OCI-M1 (cell line): ENCODE measurements at places on chromosomes 3 and 15.

GRCh38 chr3:172903642-172904320, 153.3 kb downstream of the ECT2 start:
- no peak for DNase-seq

- peak; percentile 71 for DNase-seq
Observed at GRCh38 chr3:149393345-149394160, 16.1 kb upstream of the TM4SF1 start.

- no peak for DNase-seq
Observed at GRCh38 chr3:186515125-186515524, 29.1 kb downstream of the CRYGS start.

DNA sequence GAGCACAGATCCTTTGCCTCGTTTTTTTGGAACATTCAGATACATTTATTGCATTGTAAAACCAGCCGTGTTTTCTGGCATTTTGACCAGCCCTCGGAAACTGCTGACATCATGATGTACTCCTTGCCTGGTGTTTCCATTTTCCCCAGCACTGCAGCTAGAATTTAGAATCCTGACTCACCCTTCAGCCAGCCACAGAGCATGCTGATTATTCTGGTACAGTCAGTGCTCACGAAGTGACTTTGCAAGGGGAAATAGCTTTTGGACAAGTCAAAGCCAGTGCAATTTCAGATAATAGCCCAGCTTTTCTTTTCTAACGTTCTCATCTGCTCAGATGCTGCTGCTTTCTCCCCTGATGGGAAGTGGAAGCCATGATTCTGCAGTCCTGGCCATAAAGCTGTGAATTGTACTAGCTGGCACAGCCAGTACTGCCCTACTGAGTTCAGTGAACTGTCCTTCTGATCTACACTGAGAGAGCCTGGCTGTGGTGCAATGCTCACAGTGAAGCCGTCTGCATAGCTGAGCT, 12.1 kb upstream of the CNBP start:
- DNase-seq: peak; percentile 84

- DNase-seq: no peak
Observed at GRCh38 chr3:3065876-3066275, 44.3 kb downstream of the IL5RA start.

DNA sequence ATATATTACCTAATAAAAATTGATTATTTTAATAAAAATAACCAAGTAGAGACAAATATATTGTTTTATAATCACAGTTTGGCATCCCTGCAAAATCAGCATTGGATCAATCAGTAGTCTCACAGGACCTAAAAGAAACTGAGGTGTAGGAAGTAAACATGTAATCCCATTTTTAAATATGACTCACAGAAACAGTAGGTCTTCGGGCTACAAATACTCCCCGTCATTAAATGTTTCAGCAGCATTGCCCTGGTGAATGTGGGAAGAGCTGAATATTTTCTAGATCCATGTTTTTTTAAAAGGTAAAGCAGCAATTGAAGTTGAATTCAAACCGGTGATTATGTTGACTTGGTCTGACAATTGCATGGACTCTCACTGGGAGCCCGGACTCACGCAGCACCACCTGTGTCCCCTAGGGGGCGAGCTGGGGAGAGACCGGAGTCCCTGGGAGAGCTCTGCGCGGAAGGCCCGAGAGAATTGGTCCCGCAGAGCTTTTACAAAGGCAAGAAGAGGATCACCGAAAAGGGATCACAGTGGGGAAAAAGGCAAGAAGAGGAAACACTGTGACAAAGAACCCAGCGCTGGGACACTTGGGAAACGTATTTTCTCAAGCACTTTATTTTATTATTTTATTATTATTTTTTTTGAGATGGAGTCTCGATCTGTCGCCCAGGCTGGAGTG, 17.2 kb upstream of the USP3 start:
- peak; percentile 95 for DNase-seq

DNA sequence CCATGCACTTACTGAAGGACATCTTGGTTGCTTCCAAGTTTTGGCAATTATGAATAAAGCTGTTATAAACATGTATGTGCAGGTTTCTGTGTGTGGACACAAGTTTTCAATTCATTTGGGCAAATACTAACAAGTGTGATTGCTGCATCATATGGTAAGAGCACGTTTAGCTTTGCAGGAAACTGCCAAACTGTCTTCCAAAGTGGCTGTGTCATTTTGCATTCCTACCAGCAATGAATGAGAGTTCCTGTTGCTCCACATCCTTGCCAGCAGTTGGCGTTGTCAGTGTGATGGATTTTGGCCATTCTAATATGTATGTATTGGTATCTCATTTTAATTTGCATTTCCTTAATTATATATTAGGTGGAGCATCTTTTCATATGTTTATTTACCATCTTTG, 280.1 kb downstream of the SV2B start:
- no peak for DNase-seq

DNA sequence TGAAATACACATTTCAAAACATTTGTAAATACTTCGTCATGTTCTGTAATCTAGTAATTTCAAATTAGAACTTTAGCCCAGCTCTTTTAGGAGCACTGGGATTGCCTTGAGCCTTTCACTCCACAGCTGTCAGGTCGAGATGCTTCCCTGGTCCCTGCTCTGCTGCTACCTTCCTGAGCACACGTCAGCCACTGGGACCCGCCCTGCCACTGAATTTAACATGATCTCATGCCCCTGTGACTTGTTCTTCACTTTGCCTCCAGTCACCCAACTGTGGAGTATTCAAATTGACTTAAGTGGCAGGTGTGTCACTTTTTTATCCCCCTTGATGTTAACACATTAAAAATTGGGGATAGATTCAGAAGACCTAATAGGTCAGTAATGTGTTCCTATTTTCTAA, 3.3 kb downstream of the ARRDC4 start:
- no peak for DNase-seq

- DNase-seq: no peak
Observed at GRCh38 chr3:184741259-184741556, 29.3 kb upstream of the MAGEF1 start.

DNA sequence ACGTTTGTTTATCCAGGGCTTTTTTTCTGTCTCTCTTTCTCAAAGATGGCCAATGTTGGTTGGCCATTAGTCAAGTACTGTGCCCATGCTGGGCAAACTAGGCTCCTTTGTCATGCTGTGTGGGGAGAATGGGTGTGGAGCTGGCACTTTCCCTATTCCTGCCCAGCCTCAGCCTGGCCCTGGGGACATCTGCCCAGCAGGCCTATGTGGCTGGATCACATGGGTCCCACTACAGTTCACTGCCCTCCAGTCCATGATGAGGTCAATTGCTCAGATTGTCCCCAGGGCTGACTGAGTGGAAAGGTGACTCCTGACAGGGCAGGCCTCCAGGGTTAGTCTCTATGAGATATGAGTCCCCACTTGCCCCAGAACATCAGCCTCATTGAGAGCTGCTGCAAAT, 54.4 kb upstream of the HERC1 start:
- no peak for DNase-seq

DNA sequence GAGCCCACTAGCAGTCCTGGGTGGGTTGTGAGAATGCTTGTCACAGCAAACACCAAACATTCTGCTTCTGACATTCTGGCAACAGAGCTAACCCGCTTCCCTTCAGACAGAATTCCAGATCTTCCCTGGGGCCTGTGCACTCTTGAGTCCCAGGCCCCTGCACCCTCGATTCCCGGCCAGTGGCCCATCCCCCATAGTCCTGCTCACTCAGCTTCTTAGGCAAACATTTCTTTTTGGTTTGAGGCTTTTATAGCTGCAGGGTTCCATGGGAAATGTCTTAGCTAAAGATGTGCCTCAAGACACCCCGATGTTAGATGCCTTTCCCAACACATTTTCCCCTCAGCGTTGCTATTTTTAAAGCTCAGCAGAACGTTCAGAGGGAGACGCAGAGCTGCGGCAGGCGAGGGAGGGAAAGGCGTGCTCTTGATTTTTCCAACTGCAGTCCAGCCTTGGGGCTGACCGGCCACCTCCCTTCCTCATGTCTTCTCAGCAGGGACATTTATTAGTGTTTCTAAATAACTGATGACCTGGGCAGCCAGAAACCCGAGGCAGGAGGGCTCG, 35.2 kb downstream of the ABTB1 start:
- no peak for DNase-seq

DNA sequence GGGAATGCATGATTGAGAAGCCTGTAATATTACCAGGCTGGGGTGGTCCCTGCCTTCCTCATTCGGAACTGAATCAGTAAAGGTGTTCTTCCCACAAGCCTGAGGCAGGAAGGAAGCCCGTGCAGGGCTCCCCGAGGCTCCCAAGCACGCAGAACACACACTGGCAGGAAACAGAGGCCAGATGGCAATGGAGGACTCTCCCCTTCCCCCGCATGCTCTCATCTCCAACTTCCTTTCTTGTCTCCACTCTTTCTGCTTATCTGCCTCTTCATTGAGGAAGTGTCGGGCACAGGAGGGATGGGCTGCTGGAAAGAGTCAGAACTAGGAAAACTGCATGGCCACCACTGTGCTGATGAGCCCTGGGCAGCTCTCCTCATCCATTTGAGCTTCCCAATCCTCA, 123.5 kb downstream of the NUP210 start:
- DNase-seq: no peak

DNA sequence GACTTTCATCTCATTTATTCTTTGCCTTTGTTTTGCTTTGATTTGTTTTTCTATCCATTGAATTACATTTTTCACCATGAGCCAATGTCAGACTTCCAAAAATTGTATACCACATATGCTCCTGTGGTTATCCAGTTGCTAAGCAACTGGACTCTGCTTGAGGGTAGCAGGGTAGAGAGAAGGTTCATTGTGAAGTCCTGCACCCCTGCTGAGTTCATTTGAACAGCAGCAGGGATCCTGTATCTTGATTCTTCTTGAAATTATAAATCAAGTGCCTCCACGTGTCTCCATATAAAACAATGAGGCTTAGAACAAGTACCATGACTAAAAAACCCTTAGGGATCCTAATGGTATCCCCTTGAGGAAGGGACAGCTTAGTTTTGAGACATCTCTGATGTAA, 449.3 kb downstream of the ROBO2 start:
- no peak for DNase-seq

DNA sequence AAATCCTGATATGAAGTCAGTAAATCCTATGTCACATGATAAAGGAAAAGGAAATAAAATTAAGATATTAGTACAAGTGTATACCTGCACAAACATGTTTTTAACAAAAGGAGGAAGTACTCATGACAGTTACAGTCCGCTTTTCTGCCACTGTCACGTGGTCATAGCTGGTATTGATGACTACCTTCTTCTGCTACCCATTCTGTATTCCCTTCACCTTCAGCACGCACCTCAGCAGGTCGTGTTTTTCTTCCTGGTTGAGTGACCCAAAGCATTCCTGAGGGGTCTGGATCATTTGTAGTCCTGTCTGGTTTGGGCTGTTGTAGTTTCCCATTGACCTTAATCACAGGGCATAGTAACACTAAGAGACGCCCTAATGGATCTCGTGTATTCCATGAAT, 35.3 kb upstream of the P2RY12 start:
- DNase-seq: no peak

GRCh38 chr3:178517665-178518334, 18.4 kb upstream of the KCNMB2 start:
- no peak for DNase-seq

DNA sequence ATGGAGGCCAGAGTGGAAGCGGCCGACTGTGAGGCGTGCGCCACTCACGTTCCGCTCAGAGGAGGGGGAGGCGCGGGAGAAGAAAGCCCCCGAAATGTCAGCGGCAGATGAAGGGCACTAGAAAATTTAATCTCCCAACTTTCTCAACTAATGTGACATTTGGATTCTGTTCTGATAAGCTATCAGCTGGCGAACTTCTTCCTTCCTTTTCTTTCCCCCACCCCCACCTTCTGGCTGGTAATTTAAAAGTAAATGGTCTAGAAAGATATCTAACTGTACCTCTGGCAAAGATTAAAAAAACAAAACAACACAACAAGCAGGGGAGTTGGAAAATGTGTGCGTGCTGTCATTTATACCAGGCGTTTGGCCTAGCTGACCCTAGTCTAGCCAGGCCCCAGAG, 26.4 kb upstream of the TMEM115 start:
- DNase-seq: no peak

- DNase-seq: no peak
Observed at GRCh38 chr15:68330901-68331300, 53.4 kb downstream of the FEM1B start.

DNA sequence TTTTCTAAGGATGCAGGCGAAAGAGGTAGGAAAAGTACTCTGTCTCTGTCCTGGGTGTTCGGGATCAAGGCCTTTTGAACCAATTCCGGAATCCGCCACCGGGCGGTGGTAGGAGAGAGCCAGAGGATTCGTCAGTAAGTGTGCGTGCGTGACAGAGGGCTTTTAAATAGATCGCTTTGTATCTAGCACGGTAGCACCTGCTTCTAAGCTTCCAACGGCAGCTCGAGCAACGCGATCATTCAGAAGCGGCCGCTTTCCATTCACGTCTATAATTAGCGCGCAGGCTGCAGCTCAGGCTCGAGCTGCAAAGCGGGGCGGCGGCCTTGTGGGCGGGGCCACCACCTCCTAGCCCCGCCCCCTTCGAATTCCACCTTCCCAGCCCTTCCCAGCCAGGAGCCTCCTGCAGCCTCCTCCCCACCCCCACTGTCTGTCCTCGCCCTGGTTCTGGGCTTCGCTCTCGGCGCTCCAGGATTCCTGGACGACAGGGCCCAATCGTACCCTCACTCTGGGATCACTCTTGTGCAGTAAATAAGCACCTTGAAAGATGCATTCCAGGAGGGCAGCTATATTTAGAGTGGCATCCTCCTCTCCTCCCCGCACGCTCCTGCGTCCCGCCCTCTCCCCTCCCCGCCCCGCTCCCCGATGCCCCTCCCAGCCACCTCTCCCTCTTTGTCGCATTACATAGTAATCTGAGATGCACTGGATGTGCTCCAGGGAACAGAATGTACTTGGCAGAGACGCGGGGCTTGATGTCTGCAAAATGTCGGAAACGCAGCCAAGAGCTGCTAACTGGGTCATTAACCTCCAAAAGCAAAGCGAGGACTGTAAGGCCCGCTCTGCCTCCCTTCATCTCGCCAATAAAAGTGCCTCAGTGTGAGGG, 224.1 kb upstream of the TPRG1 start:
- no peak for DNase-seq

- no peak for DNase-seq
Observed at GRCh38 chr3:138825336-138825735, 9.4 kb downstream of the PIK3CB start.

DNA sequence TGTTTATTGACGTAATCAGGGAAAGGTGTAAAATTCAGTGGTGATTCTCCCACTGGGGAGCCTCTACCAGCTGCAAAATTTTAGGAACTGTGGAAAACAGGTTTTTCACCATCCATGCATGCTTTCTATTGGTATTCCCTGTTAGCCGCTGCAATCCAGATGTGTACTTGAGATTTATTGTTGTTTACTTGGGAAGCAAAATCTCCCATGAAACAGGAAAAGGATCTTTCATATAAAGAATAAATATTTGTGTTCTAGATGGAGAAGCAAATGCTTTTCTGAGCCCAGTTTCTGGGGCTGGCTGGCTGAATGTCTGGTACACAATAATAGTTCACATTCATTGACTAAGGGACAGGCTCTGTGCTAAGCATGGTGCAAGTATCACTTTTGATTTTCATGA, 144.6 kb upstream of the RASGRP1 start:
- DNase-seq: no peak

- peak; percentile 86 for DNase-seq
Observed at GRCh38 chr15:85694091-85694490, 100.6 kb downstream of the KLHL25 start.
